ENCODE measurements at places on chromosomes 5 and 9.

DNA sequence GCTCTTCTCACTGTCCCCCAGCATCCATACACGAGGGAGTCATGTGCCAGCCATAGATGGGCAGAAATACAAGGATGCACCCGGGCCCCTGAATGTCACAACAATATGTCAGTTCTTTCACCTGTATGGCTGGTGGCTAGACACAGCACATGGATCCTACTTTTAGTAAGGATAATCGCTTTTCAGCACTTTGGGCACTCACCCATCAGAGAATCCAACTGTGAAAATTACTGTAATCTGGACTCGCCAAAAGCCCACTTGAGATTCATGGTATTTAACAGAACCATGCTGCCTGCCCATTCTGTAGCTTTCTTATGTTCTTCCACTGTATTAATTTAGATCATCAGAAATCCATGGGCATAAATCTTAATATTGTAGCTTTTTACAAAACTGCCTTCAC lies 124.8 kb downstream of the FRMD3 start:
- DNase-seq = no peak

DNA sequence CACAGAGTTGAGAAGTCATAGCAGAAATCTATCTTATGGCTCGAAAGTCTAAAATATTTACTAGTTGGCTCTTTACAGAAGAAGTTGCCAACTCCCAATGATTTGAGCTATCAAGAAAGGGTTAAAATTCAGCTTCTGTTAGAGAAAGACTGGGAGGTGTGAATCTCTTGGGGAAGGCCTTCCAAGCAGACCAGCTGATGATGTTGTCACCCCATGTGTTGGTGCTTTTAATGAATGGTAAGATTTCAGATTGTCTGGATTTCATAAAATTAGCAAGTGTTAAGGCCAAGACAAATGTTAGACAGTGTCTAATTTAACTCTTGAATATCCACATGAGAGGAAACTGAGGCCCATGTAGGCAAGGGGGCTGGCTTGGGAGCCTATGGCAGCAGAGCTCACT lies 63.9 kb downstream of the PPARGC1B start:
- no peak for DNase-seq

DNA sequence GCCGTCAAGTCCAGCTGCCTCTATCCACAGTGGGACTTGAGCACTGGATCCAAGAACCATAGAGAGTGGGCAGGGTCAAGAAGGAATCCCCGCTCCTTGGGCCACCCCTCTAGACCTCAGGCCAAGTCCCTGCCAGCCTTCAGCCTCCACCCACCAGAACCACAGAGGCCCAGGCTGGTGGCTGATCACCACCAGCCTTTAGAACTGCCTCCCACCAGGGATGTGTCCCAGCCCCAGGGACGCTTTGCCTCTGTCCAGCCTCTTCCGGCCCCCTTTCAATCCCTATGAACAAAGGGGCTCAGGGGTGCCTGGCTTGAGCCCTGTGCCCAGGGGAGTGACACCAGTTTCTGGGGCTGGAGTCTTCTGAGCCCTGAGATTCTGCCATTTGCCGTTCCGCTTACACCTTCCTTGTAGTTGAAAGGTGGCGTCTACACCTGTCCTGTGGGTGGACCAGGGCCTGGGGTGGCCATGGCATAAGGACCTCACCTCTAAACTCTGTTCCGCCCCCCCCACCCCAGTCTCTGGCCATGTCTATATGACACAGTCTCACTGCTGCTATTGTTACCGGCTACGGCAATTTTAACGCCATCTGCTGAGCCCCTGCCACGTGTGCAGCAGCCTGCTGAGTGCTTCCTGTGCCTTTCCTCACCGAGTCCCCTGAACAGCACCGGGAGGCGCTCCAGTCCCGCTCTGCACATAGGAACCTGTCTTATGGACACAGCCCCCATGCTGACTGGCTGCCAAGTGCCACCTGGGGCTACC lies 35.7 kb upstream of the ORM1 start:
- DNase-seq = no peak

GRCh38 chr5:54852007-54852406 lies 133.4 kb downstream of the ESM1 start:
- no peak for DNase-seq

GRCh38 chr9:125119643-125120286 lies 23.6 kb downstream of the SCAI start:
- peak; percentile 28 for DNase-seq

Data from CD4-positive, alpha-beta T cell treated with Interleukin-17A for 1 hour (primary cell).